ENCODE measurements at places on chromosomes 6 and 20.
A peak's percentile ranks its signal among the peaks of the same experiment; 100 is the strongest.

GRCh38 chr20:43187476-43188233 is 2.1 kb downstream of the PTPRT start:
- peak; percentile 17 for DNase-seq

DNA sequence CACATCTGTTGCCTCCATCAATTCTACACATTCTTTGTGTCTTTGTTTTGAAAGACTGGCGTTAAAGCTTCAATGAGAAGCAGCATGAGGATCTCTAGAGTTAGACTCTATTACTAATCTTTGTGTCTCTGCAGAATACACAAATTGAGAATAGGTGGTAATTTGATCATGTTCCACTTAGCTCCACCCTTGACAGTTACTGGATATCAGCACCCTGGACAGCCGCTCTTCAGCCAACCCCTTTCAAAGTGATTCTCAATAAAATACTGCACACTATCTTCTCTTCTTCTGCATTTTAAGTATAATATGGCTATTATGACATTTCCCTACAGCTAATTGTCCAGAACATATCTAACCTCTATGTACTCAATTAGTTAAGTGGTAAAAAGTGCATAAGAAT is 54.3 kb upstream of the CNR1 start:
- DNase-seq = no peak

GRCh38 chr6:6379573-6379972 is 59.1 kb upstream of the F13A1 start:
- DNase-seq = no peak

DNA sequence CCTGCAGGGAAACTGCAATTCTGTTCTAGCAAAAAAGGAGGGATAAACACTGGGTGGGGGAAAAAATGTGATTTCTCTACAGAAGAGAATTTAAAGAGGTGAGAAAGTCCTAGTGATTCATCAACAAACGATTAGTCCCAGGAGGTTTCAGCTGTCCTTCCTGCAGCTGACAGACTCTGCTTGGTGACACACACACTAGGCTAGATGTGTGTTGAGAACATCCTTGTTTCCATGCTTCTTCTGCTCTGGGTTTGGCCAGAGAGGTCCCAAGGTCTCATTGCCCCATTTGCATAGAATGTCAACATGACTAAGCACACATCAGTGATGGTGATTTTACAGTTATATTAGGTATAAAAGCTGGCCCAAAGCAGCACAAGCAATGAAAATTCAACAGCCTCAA is 258.3 kb downstream of the NFATC2 start:
- DNase-seq = no peak

DNA sequence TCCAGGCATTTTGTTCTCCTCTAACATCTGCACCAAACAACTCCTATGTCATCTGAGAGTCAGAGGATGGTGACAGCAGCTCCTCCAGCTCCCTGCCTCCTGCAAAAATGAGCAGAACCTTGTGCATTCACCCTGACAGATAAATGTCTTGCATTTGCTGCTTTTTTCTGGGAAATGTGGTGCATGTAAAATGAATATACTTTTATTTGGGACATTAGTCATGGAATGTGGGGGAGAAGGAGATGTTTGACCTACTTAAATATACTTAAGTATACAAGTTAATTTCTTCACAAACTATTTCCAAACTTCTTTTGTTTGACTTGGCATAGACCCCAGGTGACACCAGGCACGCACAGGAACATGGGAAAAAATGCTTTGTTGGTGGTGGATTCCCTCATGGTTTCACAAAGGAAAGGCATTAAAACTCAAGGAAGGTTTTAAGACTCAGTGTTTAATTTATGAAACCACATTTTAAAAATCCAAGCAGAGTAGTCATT is 181.8 kb upstream of the MCHR2 start:
- DNase-seq = no peak

DNA sequence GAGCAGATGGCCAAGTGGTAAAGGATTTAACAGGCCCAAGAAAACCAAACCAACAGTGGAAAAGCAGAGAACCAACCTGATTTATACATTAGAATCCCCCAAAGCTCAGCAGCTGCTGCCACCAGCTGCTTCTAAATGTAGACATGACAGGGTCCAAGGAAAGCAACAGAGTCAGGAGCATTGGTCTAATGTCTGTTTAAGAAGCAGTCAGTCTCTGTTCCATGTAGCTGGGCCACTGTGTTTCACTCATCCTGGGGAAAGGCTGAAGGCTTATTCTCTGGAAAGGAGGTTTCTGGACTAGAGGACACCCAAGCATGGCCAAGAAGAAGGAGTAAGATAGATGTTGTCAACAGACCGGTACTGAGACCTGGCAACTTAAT is 75.4 kb downstream of the TMEM244 start:
- no peak for DNase-seq

- no peak for DNase-seq
Measured at GRCh38 chr6:24458134-24458533, 31.2 kb downstream of the GPLD1 start.

GRCh38 chr20:44125332-44126127 is 61.5 kb downstream of the JPH2 start:
- no peak for DNase-seq

DNA sequence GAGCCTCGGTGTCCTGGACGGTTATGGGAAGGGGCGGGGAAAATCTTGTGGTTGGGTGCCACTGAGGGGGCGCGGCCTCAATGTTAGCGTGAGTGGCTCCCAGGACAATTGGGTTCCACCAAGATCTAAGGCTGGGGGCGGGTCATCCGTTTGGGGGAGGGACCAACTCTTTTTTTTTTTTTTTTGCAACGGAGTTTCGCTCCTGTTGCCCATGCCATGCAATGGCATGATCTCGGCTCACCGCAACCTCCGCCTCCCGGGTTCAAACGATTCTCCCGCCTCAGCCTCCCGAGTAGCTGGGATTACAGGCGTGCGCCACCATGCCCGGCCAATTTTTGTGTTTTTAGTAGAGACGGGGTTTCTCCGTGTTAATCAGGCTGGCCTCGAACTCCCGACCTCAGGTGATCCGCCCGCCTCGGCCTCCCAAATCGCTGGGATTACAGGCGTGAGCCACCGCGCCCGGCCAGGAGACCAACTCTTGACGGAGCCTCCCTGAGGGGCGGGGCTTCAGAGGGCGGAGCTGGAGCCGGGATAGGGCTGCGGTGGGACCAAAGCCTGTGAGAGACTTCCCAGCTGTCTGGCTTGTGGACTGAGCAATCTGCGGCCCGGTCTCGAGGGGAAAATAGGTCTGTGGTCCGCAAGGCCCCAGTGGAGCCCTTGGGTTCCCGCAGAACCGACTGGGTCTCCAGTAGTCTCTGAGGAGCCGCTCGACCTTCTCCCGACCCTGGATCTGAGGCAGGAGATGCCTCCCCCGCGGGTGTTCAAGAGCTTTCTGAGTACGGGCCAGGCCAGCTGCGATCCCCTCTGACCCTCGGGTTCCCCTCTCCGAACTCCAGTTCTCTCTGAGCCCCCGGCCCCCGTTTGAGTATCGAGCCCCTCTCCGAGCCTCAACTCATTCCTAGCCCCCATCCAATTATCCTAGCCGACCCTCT is 1.1 kb downstream of the SPAG4 start:
- DNase-seq = no peak

- DNase-seq = no peak
Measured at GRCh38 chr6:15401120-15401519, 155.3 kb downstream of the JARID2 start.

DNA sequence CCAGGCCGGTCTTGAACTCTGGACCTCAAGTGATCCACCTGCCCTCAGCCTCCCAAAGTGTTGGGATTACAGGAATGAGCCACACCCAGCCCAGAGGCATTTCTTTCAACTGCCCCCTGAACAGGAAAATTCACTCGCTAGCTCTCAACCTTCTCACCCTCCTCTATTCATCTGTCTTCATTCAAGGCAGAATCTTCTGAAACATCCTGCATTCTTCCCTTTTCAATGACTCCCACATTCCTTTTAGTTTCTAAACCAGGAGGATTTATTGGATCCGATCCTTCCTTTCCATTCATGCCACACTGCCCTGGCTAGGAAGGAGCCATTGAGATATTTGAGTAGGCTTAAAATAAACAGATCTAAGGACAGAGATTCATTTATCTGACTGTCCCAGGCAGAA is 52.9 kb downstream of the C6orf52 start:
- no peak for DNase-seq

DNA sequence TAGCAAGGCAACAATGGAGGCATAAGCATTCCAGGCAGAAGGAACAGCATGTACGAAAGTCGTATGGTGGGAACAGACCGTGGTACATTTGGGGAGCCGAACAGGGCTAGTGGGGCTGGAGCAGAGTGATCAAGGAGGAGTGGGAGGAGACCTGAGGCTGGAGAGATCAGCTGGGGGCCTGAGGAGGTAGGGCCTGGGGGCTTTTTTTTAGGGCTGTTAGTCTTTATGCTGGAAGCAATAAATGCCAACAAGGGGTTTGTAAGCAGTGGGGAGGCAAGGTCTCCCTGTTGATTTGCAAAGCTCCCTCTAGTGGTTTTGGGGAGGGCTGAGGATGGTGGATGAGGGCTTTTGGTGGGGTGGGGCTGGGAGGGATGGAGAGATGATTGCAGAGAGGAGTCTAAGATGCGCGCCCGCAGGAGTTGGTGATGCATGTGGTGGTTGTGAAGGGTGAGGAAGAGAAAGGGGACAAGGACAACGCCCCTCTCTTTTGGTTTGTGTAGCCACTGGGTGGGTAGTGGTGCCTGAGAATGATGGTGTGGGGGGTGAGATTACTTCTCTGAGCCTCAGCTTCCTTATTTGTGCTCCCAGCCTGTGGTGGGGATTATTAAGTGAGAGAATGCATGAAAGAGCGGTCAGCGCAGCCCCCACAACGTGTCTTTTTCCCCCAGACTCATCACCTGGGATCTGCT is 74.1 kb upstream of the TOX2 start:
- no peak for DNase-seq

DNA sequence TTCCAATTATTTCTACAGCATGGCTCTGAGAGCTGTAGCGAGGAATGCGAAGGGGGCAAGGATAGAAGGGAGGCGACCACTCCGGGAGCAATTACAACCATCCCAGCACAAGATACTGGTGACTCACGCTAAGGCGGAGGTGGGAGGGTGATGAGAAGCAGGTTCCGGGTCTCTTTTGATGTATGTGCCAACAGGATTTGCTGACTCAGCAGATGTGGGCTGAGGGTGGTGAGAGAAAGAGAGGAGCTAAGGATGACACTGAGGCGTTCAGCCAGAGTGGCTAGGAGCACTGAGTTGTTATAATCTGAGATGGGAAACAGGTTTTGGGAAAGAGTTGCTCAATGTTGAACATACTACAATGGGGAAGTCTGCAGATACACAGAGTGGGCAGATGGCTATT is 9.3 kb upstream of the TXNDC5 start:
- no peak for DNase-seq

- DNase-seq = no peak
Measured at GRCh38 chr6:127352524-127352923, 9.1 kb upstream of the ECHDC1 start.

GRCh38 chr20:47529840-47530239 is 28.2 kb downstream of the NCOA3 start:
- no peak for DNase-seq

- DNase-seq = no peak
Measured at GRCh38 chr6:39830444-39830843, 38.3 kb downstream of the DAAM2 start.

GRCh38 chr6:154606457-154606856 is 96.0 kb upstream of the CNKSR3 start:
- DNase-seq = peak; percentile 13

DNA sequence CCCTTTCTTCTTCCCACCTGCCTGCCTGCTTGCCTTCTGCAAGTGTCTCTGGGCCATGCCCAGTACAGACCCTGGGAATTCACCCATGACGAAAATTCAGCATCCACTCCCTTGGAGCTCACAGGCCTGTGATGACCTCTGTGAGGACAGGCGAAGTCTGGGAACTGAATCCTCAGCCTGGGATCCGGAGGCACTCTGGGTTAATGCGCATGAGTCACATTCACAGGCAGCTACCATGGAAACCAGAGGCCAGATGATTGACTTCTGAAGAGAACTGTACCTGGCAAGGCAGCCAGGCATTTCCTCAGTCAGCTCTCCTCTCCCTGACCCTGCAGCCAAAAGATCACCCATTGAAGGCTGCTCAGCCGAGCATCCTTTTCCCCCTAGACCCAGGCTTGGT is 41.0 kb downstream of the SLC9A8 start:
- no peak for DNase-seq

GRCh38 chr6:85412911-85413430 is 36.9 kb upstream of the NT5E start:
- DNase-seq = no peak

DNA sequence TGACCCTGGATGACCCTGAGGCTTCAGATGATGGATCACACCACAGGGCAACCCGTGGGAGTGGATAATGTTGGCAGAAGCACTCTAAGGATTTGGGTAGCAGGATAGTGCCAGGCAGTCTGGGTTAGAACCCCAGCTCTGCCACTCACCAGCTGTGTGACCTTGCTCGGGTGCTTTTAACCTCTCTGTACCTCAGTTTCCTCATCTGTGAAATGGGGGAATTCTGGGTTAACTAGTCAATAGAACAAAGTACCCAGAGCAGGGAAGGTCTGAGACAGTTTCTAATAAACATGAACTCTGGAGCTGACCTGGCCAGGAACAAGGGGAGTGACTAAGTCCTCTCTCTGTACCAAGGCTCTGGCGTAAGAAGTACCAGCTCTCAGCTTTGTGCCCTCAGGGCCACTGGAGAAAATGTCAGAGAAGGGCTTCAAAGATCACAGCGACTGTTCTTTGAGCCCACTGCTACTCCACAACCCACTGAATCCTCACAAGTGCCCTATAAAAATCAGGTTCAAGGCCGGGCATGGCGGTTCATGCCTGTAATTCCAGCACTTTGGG is 14.7 kb upstream of the NOL4L start:
- no peak for DNase-seq

GRCh38 chr6:157020881-157021343 is 243.7 kb downstream of the ARID1B start:
- DNase-seq = peak; percentile 38

Measured in activated T-helper 1 cell treated with Interleukin-2 at 50 U/mL for 16 hours (primary cell).